Stimulated activated CD8-positive, alpha-beta memory T cell treated with anti-CD3 and anti-CD28 coated beads, Interleukin-15, amount 100 ng/mL, for 48 hours (primary cell): ENCODE measurements at places on chromosomes 2 and 18.

DNA sequence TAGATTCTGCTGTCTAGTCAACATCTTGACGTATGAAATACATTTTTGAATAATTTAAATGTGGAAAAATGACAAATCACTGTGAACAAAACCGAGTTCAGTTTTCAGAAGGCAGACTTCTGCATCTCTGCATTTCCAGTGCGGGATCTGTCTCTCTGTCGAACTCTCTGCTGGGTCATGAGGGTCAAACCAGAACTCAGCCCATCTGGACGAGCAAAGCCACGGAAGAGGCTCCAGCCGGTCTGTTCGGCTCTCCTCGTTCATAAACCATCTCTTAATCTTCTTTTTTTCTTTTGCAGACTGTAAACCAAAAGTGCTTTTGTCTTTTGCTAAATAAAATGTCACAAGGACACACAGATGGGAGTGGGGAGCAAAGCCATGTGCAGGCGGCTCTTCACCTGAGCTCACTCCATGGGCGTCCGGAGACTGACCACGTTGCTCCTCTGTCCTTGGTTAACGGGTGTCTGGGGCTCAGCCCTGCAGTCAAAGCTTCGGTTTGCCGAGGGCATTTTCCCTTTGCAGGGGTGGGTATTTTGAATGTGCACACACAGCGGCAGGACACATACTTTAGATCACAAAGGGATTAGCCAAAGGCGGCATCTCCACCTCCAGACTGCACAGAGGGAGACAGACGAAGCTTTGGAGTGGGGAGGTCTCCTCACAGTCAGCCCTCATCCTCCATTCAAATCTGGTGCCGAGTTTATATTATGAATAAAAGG is 737.9 kb upstream of the SALL3 start:
- DNase-seq, result no peak

GRCh38 chr2:130289780-130290179 is 52.9 kb upstream of the IMP4 start:
- DNase-seq, result no peak

- DNase-seq, result no peak
These were observed 7.8 kb upstream of the SEMA4C start for GRCh38 chr2:96877631-96878092.

- DNase-seq, result no peak
These were observed 351.5 kb downstream of the TXNL1 start for GRCh38 chr18:56286775-56287325.

DNA sequence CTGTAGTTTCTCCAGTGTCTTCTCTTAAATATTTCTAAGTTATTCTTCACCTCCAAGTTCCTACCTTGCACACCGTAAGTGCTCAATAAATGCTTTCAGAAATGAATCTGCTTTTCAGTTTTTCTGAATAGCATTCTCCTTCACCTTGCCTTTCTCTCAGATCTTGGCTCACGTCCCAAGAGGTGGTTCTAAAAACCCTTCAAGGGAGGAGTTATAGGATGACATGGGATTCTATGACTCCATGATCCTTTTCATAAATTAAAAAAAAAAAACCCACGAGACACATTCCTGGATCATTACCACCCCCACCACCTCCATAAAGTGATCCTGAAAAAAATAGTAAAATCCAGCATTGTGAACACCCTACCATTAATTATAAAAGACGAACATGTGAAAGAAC is 11.7 kb downstream of the KCTD1 start:
- DNase-seq, result no peak

- no peak for DNase-seq
These were observed 42.8 kb downstream of the ITSN2 start for GRCh38 chr2:24317491-24317920.

- DNase-seq, result no peak
These were observed 16.9 kb upstream of the VPS54 start for GRCh38 chr2:64036034-64036705.

DNA sequence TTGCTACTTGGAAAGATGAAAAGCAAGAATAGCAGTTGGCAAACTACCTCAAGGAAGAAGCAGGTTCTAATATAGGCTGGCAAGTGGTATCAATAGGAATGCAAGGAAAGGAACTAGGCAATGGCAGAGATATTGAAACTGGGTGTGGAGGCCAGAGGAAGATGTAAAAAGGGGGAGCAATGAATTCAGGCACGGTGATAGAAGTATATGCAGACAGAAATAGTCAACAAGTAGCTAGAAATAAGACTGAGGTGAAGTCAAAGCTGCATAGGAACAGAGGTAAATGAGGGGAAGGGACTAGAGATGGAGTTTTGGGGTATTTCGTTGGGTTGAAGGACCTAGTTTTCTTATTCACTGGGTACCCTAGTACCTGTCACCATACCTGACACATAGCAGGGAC is 4.1 kb downstream of the PCBP1 start:
- DNase-seq, result no peak

- DNase-seq, result no peak
These were observed 30.1 kb upstream of the MCFD2 start for GRCh38 chr2:46945671-46946070.

DNA sequence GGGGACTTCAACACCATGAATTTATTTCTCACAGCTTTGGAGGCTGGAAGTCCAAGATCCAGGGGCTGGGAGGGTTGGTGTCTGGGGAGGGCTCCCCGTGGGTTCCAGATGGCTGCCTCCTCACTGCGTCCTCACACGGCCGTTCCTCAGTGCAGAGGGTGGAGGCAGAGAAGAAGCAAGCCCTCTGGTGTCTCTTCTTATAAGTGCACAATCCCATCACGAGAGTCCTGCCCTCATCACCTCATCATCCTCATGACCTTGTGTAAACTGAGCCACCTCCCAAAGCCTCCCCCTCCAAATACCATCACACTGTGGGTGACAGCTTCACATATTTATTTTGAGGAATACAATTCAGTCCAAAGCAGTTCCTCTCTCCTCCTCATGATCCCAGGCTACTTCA is 26.3 kb downstream of the TMEM163 start:
- no peak for DNase-seq

GRCh38 chr2:122737429-122738077 is 982.1 kb downstream of the TSN start:
- no peak for DNase-seq

DNA sequence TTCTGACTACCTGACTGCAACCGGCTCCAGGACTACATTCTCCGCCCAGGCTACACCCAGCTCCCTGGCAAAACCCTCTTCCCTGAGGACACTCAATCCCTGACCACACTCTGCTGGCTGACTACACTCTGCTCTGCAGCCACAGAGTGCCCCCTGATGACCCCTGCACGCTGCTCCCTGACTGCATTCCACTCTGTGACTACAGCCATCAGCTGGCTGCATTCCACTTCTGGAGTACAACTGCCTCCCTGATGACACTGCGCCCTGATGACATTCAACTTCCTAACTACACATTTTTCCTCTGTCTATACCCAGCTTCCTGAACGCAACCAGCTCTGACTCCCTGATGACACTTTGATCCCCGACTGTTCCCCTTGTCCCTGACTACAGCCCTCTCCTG is 71.3 kb upstream of the NRXN1 start:
- DNase-seq, result no peak

DNA sequence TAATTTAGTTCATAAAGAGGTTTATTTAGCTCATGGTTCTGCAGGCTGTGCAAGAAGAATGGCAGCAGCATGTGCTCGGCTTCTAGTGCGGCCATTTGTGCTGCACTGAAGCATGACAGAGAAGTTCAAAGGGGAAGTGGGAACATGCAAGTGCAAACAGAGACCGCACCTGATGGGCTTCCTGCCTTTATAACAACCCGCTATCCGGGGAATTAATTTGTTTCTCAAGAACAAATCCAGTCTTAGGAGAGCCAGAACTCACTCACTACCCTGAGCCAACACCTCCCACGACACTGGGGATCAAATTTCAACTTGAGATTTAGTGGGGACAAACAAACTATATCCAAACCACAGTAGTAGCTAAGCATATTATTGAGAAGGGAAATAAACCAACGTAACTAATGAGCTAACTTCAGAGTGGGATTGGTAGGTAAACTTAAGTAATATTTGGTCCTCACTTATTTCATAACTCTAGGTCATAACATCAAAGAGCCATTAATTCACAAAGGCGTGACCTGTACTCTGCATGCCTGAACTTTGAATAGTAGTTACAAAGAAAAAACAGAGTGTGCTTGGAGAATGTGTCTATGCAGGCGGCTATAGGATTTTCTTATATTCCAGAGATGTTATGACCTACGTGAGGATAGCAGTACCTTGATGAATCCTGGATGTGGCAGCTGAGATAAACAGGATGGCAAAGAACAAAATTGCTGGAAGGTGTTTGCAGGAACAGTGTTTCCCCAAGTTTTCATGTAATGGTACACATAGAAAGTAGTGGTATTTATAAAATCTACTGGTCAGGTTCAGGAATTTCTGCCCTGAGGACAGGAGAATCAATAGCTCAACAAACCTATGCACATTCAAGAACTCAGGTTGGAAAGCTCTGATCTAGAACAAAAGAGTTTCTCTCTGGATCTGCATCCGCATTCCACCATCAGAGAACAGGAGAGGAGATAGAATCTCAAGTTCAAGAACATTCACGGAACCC is 845.9 kb upstream of the ID2 start:
- DNase-seq, result no peak

DNA sequence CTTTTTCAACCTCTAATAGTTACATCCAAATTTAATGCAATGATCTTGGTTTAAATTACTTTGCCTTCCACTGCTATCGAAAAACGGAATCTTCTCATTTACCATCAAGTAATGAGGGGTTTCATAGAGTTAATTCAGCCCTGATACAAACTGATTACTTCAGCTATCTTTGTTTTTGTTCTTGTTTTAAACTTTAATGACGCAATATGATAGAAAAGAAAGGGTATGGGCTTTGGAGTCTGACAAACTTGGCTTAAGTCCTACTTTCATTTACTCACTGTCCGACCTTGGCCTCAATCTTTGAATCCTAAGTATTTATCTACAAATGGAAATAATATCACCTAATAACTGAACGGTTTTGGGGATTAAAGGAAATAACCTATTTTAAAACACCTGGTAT is 16.1 kb downstream of the ADAM17 start:
- no peak for DNase-seq

DNA sequence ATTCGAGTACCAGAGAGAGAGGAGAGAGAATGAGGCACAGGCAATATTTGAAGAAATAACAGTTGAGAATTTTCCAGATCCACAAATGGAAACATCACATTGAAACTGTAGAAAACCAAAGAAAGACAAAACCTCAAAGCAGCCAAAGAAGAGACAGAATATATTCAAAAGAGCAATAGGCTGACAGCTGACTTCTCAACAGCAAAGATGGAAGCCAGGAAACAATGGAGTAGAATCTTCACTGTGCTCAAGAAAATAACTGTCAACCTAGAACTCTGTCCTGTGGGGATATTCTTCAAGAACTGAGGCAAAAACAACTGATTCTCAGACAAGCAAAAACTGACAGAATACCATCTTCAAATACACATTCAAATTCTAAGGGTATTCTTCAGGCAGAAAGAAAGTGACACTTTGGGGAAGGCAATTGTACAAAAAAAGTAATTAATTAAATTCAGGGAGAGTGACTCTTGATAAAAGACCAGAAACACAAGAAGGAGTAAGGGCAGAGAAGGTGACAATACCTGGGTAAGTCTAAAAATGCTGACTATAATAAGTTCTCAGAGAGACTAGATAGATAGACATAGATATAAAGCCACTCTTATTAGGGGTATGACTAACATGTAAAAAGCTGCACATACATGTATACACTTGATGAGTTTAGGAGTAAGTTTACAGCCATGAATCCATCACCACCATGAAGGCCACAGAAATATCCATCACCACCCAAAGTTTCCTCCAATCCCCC is 25.6 kb downstream of the ANKMY1 start:
- no peak for DNase-seq

DNA sequence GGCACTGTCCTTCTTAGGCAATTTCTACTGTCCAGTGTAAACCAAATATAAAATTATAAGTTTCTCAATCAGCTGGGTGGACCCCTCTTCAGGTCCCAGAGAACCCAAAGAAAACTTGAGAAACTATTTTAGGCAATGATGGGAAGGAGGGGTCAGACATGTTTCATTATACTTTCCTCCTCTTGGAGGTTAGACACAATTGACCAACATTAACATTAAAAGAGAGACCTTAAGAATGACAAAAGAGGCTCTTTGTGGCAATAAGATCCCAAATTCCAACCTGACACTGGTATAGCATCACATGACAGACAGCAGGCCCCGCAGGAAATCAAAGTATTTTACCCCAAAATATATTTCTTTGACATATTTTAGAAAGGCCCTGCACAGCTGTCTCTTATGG is 73.1 kb downstream of the LRRTM1 start:
- no peak for DNase-seq

GRCh38 chr18:77103991-77104531 is 28.5 kb downstream of the MBP start:
- DNase-seq, result no peak

- no peak for DNase-seq
These were observed 36.6 kb downstream of the USP34 start for GRCh38 chr2:61434314-61434713.

GRCh38 chr2:231245249-231246094 is 47.0 kb downstream of the ARMC9 start:
- no peak for DNase-seq

DNA sequence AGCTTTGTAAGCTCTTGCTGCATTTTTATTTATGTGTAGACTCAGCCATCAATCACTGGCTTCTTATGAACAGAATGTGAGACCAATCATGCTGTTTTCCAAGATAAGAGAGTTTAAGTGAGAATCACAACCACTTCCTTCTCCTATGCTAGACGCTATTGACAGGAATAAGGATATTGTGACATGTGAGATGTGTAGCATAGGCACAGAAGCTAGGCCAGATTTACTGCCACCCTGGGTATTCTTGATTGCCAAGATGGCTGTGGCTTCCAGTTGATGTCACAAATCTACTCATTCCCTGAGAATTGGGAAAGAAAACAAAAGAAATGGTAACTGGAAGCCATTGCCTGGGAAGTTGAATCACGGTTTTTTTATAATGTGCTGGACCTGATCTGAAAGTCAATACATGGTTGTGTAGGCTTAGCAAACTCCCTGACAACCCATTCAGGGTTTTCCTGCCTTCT is 49.9 kb downstream of the RAB27B start:
- DNase-seq, result no peak

GRCh38 chr2:45720210-45720609 is 68.7 kb downstream of the PRKCE start:
- no peak for DNase-seq

GRCh38 chr18:78378983-78379382 is 600.6 kb upstream of the SALL3 start:
- no peak for DNase-seq

- no peak for DNase-seq
These were observed 212.9 kb downstream of the CYP26B1 start for GRCh38 chr2:71934595-71935261.
